ENCODE measurements at places on chromosomes 16 and 17.

- DNase-seq: no peak
These were observed 188.7 kb upstream of the TNRC6C start for GRCh38 chr17:77769762-77770161.

DNA sequence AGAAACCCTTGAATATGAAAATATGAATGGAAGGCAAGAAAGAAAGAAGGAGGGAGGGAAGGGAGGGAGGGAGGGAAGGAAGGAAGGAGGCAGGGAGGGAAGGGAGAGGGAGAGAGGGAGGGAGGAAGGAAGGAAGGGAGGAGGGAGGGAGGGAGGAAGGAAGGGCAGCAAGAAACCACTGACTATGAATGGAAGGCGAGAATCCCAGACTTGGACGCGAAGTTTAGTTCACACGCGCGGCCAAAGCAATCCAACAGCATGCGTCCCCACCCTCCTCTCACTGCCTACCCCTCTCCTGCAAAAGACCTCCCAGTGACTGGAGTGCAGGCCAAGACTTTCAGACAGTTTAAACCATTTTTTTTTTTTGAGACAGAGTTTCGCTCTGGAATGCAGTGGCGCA is 7.9 kb upstream of the SMARCD2 start:
- DNase-seq: no peak

- no peak for DNase-seq
These were observed 134.2 kb upstream of the CIBAR2 start for GRCh38 chr16:85246473-85246872.

DNA sequence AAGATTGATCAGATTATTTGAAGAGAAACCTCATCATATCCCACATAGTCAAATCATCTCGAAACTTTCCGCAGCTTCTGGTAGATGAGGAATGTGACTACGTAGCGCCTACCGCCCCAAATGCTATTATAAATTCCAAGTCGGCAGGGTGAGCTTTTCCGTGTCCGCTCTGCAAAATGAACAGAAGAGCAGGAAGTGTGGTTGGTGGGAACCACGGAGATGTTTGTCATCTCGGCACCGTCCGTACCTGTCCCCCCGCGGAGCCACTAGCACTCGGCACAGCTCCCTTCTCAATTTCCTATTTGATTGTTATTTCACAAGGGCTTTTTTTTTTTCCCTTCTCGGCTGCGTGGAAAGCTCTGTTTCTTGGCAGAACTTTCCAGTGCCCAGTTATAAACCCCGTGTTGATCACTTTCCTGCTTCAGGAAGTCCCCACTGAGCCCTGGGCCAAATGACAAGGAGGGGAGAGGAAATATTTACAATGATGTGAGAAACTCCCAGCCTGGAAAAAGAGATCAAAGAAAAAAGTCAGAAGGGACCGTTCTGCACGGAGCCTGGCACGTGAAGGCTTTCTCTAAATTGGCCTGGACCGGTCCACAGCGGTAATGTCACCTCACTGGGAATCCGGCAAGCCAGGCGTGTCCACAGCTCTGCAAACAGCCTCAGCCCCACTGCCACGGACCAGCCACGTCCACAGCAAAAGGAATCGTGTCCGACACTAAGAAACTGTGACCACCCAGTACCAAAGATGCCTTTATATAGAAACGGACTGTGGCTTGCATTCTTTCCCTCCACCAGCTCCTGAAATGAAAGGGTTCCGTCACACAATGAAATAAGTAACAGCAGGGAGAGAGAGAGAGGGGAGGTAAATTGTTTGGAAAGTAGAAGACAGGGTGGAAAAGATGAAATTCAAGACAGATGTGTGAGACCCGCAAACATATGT is 65.0 kb downstream of the MRM3 start:
- DNase-seq: no peak

DNA sequence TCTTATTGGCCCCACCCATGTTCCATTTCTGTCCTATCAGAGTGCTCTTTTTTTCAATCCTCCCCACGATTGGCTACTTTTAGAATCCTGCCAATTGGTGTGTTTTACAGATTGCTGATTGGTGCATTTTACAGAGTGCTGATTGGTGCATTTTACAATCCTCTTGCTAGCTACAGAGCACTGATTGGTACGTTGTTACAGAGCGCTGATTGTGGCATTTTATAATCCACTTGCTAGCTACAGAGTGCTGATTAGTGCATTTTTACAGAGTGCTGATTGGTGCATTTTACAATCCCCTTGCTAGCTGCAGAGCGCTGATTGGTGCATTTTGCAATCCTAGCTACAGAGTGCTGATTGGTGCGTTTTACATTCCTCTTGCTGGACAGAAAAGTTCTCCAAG is 9.5 kb upstream of the CCL17 start:
- no peak for DNase-seq

- no peak for DNase-seq
These were observed 123.0 kb downstream of the RPTOR start for GRCh38 chr17:80667462-80668277.

GRCh38 chr17:78168242-78168902 is at the start of gene SYNGR2:
Gene SYNGR2 (plus strand): TSS chr17:78168581. CDS start chr17:78168617, 36 bp downstream.
- peak; percentile 61 for DNase-seq

DNA sequence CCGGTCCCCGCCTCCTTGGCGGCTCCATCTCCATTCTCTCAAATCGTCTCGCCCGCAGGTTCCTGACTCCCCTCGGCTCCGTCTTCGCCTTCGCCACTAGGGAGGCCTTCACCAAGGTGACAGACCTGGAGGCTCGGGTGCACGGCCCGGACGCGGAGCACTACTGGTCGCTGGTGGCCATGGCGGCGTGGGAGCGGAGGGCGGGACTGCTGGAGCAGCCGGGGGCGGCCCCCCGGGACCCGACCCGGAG is 862 bp downstream of the GLTPD2 start:
- no peak for DNase-seq

- no peak for DNase-seq
These were observed 19.7 kb downstream of the LRRC36 start for GRCh38 chr16:67346341-67346740.

GRCh38 chr17:13460261-13461000 is 141.3 kb downstream of the HS3ST3A1 start:
- no peak for DNase-seq

GRCh38 chr16:81164481-81164880 is 68.3 kb upstream of the GCSH start:
- DNase-seq: no peak

DNA sequence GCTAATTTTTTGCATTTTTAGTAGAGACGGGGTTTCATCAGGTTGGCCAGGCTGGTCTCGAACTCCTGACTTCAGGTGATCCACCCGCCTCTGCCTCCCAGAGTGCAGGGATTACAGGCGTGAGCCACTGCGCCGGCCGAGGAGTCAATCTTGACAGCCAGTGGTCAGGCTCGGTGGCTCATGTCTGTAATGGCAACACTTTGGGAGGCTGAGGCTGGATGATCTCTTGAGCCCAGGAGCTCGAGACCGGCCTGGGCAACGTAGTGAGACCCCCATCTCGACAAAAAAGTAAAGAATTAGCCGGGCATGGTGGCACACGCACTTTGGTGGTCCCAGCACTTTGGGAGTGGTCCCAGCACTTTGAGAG is 608 bp upstream of the PGS1 start:
- no peak for DNase-seq

DNA sequence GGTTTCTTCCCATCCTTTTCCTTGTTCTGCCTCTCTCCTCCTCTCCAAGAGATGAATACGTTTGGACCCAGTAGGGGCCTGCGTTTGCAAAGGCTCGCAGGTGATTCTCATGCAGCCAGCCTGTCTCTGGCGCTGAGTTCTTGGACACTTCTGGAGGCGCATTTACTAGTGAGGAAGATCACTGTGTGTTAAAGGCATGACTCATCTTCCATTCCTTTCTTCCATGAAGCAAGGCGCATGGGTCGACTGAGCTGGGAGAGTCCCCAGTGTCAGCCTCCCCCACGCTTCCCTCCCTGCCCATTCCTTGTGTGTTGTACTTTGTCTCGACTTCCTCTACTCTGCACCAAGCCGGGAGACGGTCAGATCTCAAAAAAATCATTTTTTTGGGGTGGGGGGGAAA is 159.9 kb upstream of the EEF2KMT start:
- peak; percentile 17 for DNase-seq

Measured in HT1080 (cell line).